Stimulated activated CD4-positive, alpha-beta T cell treated with anti-CD3 and anti-CD28 coated beads, Interleukin-12 subunit alpha, Interleukin-12 subunit beta, amount 100 ng/mL, for 48 hours (primary cell): ENCODE measurements at places on chromosomes 6 and 20.

- no peak for DNase-seq
These were observed 75.9 kb downstream of the LYRM4 start for GRCh38 chr6:5184878-5185277.

- DNase-seq: no peak
These were observed 4.2 kb downstream of the PHIP start for GRCh38 chr6:79073888-79074287.

DNA sequence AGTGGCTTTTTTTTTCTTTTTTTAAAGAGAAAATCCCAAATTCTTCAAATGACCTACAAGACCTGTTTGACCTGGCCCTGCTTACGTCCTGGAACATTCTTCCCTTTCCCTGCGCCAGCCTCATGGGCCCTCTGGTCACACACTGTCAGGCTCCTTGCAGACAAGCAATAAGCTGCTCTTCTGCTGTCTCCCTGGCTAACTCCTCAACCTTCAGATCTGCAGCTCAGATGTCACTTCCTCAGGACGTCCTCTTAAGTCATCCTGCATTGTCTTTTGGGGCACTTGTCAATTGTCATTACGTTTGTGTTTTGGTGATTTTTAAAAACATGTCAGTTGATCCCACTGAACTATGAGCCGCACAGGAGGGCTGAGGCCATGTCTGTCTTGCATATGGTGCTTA, 28.9 kb upstream of the SLC35D3 start:
- DNase-seq: no peak

- no peak for DNase-seq
These were observed 59.6 kb downstream of the RWDD2A start for GRCh38 chr6:83252719-83253118.

DNA sequence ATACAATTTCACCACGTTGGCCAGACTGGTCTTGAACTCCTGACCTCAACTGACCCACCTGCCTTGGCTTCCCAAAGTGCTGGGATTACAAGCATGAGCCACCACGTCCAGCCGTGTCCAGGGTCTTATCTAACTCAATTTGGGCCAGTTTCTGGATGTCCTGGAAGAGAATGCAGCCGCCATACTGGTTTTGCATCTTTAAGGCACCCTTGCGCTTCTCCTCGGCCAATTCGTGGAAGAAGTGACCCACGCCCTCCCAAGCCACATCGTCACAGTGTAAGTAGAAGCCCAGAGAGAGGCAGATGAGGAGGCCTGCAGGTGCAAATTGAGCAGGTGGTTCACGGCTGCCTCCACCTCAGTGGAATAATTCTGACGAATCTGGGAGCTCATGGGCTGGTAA, 3.7 kb upstream of the ZNF335 start:
- no peak for DNase-seq

GRCh38 chr20:63397155-63397843, 36.1 kb upstream of the CHRNA4 start:
- DNase-seq: no peak
